CD4-positive, alpha-beta T cell treated with Interleukin-21 for 1 hour (primary cell): ENCODE measurements at places on chromosomes 6 and 20.
A peak's percentile ranks its signal among the peaks of the same experiment; 100 is the strongest.

GRCh38 chr6:45076217-45076930 lies 251.8 kb upstream of the RUNX2 start:
- no peak for DNase-seq

DNA sequence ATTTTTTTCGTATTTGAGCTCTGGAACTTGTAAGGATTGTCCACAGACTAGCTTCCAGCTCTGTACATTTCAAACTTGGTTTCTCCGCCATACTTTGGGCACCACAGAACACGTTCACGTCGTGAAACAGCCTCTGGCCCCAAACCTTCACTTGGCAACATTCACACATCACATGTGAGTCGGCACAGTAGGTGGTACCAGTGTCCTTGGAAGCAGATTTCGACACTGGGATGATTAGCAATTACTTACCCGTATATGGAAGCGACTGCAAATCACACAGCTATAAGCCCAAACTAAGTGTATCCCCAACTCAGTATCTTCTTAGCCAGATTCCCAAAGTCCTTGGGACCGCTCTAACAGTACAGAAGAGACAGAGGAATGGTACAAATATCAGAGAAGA lies 60.2 kb downstream of the MAFB start:
- no peak for DNase-seq

DNA sequence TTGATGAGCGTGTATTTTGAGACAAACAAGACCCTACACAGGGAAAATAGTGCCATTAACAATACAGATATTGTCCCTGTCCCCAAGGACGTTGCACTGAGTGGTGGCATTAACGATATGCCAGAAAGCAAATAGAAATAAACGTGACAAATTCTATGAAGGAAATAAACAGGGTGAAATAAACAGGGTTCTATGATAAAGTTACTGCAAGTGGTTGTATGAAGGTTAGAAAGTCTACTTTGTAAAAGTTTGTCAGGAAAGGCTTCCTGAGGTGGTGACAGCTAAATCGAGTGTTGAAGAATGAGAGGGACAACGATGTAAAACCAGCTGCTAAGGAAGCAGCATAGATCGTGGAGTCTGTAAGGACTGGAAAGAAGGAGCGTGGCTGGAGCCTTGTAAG lies 380.2 kb downstream of the LAMA2 start:
- no peak for DNase-seq

DNA sequence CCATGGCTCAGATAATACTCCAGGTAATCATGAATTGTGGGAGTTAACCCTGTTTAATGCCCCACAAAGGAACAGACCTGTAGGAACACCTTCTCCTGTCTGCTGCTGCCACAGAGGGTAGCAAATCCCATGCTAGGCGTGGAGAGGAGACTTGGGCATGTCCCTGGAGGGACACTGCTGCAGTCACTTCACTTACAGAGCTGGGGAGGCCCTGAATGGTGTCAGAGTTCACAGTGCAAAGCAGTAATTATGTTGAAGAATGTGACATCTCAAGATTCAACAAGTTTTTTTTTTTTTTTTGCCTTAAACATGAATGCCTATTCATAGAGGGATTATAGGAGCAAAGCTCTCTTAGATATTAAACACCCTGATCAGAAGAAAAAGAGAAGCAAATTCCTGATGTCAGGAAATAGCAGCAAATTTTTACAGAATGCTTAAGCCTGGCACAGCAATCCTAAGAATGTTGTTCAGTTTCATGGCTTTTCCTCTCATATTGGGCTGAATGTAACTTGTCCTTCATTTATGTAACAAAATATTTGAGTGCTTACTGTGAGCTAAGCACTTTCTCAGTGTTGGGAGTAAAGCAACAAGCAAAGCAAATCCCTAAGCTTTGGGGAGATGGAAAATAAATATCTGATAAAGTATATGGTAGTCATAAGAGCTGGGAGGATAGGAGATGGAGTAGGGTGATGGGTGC lies 45.0 kb downstream of the CARMIL1 start:
- DNase-seq, result no peak

- DNase-seq, result no peak
Measured at GRCh38 chr6:22240025-22240424, 56.8 kb downstream of the PRL start.

- DNase-seq, result no peak
Measured at GRCh38 chr20:43444107-43444506, 13.6 kb upstream of the SRSF6 start.

- peak; percentile 48 for DNase-seq
Measured at GRCh38 chr6:12605888-12606345, 110.7 kb upstream of the PHACTR1 start.

GRCh38 chr6:168161371-168161750 lies 82.3 kb upstream of the FRMD1 start:
- DNase-seq, result no peak

- DNase-seq, result no peak
Measured at GRCh38 chr6:15329197-15329671, 83.4 kb downstream of the JARID2 start.

- DNase-seq, result no peak
Measured at GRCh38 chr20:63411151-63411897, 50.2 kb upstream of the CHRNA4 start.

DNA sequence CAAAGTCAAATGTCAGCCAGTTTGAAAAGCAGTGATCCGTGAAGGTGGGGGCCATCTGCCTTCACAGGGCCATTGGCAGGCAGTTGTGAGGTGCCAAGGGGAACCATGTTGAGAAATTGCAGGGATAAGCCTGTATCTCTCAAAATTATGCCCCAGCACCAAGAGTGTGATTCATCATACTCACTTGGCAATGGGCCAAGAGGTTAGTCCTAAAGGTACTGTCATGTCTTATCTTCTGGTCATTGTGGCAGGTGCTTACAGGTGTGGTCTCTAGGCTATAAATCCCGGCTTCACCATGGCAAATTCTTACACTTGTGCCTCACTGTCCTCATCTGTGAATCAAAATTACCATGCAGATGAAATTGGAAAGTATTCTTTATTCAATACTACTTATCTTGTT lies 150.7 kb upstream of the LAMP5 start:
- no peak for DNase-seq

DNA sequence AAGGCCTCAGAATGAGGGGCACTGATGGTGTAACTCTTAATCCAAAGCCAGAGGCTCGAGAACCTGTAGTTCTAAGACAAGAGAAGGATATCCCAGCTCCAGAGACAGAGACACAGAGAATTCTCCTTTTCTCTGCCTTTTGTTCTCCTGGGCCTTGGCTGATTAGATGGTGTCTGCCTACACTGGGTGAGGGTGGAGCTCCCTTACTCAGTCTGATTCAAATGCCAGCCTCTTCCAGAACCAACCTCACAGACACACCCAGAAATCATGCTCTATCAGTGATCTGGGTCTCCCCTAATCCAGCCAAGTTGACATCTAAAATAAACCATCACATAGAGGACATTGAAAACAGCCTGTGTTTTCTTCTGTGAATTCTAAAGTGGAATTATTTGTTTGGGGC lies 68.0 kb upstream of the SMIM28 start:
- no peak for DNase-seq

DNA sequence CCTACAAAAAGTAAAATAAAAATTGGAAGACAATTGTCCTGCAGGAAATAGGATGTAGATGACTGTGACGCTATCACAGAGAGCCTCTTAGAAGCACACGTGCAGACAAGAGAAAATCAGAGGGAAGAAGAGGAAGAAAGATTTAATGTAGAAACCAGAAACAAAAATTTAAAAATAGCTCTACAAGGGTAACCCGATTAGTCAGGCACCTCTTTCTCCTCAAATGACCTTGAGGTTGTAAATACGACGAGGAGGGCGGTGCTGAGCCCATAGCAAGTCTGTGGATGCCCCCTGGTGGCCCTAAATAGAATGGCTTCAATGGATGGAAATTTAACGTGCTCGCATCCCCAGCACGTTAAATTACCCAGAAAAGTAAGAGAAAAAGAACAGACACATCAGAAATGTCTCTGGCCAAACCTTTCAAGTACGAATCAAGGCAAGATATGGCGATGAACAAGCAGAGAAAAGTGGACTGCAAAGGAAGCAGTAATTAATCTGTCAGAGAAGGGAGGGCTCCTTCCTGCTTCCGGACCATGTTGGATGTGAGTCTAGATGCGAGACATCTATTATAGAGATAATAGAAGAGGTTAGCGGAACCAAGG lies 4.2 kb upstream of the PRPH2 start:
- peak; percentile 87 for DNase-seq

DNA sequence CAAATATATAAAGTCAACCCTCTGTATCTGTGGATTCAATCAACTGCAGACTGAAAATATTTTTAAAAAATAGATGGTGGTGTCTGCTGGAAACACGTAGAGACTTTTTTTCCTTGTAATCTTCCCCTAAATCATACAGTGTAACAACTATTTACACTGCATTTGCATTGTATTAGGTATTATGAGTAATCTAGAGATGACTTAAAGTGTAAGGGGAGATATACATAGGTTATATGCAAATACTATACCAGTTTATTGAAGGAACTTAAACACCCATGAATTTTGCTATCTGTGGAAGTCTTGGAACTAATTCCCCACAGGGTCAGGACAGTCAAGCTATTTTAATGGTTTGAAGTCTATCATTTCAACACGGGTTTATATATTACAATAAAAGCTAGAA lies 10.2 kb downstream of the HDAC2 start:
- DNase-seq, result no peak

- DNase-seq, result no peak
Measured at GRCh38 chr6:10736731-10737130, 10.9 kb upstream of the TMEM14B start.

DNA sequence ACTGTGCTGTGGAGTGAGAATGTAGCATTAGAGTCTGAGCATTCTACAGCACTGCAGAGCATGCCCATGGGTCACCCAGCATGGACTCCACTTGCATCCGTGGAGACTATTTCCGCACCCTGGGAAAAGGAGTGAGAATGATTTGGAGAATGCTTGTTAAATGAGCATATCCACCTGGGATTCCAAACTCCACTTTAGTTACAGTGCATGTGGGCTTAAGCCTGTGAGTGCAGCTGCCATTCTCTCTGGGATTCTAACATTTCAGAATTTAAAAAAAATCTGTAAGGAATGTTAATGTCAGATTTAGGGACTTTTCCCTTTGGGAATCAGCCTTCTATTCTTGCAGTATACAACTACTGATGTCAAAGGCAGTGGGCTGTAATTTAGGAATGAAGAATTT lies 33.4 kb downstream of the KIF25 start:
- DNase-seq, result no peak

GRCh38 chr6:105389543-105389942 lies 13.3 kb downstream of the PREP start:
- DNase-seq, result no peak

DNA sequence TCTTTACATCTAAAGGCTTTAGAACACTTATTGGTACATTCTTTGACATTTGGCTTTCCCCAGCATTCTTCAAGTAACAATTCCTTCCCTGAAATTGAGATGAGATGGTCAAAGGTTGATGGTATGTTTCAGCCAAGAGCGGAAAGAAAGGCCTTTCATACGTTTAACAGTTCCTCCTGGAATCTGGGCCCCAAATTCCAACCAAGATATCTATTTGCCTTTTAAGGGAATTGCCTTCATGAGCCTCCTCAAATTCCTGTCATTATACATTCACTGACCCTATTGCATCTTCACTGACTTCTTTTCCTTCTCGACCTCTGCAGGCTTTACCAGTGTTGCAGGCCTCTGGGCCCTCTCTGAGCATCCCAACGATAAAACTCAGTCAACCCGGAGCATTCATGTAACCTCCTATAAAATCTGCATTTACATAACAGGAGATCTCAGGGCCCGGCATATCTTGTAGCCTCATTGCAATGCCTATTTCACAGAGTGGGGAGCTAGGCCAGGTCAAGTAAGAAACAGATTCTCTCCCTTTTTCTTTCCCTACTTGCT lies 18.3 kb upstream of the WFDC9 start:
- no peak for DNase-seq

DNA sequence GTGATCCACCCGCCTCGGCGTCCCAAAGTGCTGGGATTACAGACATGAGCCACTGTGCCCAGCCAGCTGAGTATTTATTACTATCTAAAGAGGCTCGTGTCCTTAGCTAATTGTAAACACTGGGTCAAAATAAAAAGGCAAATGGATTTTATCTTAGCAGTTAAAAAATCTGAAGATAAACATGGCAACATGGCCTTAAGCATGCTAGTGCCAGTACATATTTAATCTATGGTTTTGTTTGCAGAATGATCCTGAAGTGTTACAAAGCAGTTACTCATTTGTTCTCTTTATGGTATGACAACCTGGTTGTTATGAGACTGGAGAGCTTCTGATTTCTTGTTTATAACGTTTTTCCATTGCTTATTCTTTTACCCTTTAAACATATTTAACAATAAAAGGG lies 3.9 kb upstream of the KIAA0408 start:
- no peak for DNase-seq
